NCI-H146 (cell line): ENCODE measurements at places on chromosomes 1 and 21.

- no peak for DNase-seq
These were observed 5.9 kb downstream of the NID1 start for GRCh38 chr1:236059011-236059410.

DNA sequence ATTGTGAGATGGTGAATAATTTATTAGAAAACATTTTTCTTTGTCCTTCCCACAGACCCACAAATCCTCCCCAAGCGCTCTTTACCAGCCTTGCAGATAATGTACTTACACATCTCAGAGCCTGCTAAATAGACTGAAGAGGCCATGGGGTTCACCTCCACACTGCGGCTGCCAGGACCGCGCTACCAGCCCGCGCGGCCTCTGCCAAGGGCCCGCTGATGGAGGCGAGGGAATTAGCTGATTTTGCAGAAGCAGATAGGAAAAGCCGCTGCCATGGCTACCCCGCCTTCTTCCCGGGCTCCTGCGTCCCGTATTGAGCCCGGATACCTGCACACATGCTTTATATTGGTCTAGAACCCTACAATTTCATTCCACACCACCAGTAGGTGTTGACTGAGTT lies 248.0 kb upstream of the FOXD3 start:
- no peak for DNase-seq

GRCh38 chr1:119902775-119903442 lies 6.6 kb upstream of the ADAM30 start:
- DNase-seq, result no peak

DNA sequence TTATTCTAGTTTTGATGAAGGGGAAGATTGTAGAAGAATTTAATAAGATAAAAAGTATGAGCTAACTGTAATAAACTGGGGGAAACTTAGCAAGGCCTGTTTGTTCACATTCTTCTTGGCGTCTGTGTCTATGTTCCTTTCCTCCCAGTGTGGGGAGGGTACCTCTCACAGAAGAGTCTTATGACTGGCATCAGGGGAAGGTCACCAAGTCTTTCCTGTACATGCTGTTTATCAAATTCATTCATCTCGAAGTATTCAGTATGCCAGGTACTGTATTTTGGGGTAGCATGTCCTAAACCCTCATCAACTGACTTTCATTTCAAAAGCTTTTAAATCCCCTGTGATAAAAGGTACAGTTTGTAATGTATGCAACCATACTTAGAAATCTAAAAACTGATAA lies 78.4 kb downstream of the HS2ST1 start:
- peak; percentile 37 for DNase-seq

DNA sequence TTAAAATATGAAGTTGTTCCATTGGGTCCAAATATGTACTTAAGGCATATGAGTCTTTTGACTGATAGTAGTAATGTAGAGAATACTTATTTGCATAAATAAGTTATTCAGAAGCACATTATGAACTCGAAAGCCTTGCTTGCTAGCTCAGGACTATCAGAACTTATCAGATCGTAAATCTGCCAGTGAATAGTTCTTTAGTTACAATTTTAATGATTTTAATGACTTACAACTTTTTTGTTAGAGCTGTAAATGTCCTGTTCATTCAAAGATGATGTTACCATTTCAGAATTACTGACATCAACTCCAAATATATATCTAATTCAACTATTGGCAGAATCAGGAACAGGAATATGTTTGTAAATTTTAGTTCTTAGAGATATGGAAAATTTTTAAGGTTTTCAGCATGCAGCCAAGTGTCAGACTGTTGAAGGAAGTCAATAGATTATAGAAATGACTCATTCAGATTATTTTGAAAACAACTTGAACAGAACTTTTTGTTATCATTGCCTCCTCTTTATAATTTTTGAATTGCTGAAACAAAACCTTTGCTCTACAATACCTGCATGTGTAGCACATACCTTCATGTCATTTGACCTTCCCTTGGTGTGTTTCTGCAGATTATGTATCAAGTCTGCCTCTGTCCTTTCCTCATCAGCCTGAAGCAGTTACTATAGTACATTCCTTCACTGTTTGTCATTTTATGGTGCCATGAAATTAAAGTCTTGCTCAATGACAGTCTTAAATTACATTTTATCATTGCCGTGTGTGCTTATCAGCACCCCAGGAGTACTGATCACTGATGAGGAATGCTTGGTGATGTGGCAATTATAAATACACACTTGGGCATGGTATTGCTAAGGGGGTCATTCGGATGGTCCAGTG lies 44.9 kb downstream of the LRRC8D start:
- DNase-seq, result no peak

- DNase-seq, result no peak
These were observed 163.6 kb downstream of the ST6GALNAC3 start for GRCh38 chr1:76238094-76238628.

DNA sequence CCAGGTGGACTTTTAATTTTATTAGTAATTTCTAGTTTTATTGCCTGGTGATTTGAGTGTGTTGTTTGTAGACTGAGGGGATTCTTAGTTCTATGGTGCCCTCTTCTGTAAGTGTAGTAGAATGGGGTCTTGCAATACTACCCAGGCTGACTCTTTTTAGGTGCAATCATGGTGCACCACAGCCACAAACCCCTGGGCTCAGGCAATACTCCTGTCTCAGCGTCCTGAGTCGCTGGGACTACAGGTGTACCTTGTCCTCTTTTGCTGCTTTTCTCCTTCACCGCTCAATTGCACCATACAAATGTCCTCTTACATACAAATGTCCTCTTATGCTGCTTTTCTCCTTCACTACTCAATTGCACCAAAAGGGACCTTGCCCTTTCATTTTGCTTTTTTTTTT lies 43.1 kb downstream of the SCP2 start:
- peak; percentile 24 for DNase-seq

DNA sequence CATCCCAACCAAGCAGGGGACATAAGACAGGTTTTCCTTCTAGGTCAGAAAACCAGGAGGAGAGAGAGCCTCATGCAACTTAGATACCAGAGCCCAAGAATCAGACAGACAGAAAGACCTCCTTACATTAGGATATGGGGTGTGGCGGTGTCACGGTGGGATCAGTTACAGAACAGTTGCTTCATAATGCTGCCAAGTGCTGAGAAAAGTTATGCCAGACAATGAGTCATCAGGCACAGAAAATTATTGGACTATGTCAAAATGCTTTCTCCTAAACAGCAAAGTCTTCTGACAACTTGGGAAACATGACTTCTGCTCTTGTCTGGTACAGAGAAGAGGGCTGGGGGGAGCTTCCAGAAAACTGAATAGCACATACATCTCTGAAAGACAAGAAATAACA lies 1120.2 kb upstream of the TMPRSS15 start:
- DNase-seq, result no peak

GRCh38 chr1:167220537-167221125 lies at the start of gene POU2F1:
Gene POU2F1, plus strand, starts transcription at chr1:167220886. Its CDS starts 12 bp downstream, at chr1:167220898.
- peak; percentile 98 for DNase-seq

DNA sequence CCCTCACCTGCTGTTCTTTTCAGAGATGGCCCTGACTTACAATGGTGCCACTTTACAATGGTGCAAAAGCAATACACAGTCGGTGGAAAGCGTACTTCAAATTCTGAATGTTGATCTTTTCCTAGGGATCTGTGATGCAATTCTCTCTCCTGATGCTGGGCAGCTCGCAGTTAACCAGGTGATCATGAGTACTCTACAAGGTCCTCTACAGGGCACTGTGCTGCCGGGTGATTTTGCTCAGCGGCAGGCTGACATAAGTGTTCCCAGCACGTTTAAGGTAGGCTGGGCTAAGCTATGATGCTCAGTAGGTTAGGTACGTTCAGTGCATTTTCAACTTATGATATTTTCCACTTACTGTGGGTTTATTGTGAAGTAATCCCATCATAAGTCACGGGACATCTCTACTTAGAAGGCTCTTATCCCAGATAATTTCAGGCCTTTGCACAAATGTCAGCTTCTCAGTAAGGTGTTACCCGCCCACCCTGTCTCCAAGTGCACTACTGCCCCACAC lies 126.5 kb downstream of the KCNN3 start:
- no peak for DNase-seq

GRCh38 chr1:116900471-116901365 lies 9.0 kb upstream of the PTGFRN start:
- DNase-seq, result no peak

DNA sequence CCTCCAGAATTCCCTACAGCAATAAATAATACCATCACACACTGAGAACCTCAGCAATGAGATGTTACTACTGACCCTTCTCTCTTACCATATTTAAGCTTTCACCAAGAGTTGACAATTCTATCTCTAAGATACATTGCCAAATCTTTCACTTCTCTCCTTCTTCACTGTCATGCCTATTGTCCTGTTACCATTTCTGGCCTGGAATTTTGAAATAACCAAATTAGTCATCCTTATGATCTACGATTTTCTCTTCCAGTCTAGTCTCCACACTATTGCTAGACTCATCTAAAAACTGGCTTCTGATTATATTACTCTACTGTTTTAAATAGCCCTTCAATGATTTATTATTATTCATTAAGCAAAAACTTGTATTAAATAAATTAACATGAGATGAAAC lies 656.1 kb upstream of the ADGRL4 start:
- DNase-seq, result no peak

DNA sequence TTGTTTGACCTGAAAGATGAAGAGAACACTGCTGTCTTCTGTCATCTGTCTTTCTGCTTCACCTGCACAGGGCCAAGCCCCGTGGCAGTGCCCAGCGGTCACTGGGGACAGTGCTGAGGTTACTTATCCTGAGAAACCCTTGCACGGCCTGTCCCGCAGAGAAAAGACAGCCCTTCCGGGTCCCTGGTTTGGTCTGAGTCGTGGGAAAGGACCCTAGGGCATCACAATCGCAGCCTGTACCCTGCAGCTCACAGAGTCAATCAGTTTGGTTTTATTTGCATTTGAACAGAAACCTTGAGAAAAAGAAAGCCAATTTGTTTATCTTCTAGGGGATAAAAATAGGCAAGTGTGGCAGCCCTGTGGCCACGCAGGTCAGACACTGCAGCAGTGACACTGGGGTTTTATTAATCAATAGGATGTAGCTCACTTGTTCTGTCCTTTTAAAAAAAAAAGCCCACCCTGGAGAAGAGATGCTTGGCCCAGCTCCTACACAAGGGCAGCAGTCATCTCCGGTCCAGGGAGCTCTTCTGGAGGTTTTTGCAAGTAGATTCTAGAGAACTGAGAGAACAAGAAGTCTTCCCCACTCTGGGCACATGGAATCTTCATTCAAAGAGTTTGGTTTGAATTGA lies 120.0 kb downstream of the PEX14 start:
- DNase-seq, result no peak

DNA sequence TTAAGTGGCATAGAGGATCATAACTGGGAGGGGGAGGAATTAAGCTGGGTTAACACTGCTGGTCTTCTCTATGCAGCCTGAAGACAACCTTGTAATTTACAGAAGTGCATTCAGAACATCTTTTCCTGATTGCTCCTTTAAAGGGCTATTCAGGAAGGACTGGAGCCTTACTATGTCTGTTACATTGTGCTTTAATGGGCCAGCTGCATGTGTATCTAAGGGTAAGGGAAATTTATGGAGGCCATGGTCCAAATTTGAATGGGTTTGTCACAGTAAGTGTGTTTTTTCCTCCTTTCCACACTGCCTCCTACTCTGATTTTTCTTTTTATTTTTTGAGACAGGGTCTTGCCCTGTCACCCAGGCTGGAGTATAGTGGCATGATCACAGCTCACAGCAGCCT lies 19.6 kb downstream of the C1orf21 start:
- no peak for DNase-seq

DNA sequence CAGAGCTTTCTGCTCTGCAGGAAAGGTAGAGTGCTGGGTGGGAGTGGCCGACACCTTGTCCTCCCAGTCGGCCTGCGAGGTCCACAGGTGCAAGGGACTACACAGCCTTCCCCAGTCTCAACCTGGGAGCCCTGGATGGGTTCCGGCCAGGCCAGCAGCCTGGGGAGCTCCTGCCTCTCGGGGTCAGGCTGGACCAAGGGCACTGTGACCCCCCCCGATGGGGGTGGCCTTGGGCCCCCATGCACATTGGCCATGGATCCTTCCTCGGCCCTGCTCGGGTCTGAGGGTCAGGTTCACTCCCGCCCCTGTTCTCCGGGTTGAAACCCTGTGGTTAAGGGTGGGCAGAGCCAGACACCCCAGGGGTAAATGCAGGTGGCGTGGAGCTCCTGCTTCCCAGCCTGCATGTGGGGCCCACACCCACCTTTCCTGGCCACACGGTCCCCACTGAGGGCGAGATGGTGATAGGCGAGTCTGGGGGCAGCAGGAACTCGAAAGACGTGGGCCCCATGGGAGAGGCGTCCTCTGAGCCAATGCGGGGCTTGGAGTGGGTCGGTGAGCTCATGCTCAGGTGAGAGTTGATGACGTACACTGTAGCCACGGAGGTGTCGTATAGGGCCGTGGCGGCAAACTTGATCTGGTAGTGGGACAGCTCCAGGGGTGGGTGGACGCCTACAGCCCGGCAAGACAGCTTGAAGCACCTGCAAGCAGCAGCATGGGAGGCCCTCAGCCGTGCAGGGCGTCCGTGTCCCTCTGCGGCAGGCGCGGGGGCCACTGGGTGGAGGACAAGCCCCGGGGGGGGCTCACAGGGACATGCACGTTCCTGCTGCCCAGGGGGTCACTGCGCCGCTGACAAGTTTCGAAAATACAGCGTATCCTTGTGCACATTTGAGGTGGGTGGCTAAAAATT lies 10.8 kb upstream of the TMEM52 start:
- DNase-seq, result no peak

GRCh38 chr1:55483523-55483922 lies 268.4 kb upstream of the USP24 start:
- no peak for DNase-seq

GRCh38 chr1:69929308-69930057 lies 275.9 kb downstream of the LRRC40 start:
- DNase-seq, result no peak

- no peak for DNase-seq
These were observed 20.5 kb upstream of the CAPZB start for GRCh38 chr1:19505693-19506457.

GRCh38 chr21:42298237-42298636 lies 17.0 kb downstream of the TFF3 start:
- DNase-seq, result peak; percentile 21

- DNase-seq, result no peak
These were observed 190.8 kb downstream of the LTN1 start for GRCh38 chr21:28801906-28802305.

GRCh38 chr1:99764439-99764838 lies 2.0 kb downstream of the FRRS1 start:
- no peak for DNase-seq

DNA sequence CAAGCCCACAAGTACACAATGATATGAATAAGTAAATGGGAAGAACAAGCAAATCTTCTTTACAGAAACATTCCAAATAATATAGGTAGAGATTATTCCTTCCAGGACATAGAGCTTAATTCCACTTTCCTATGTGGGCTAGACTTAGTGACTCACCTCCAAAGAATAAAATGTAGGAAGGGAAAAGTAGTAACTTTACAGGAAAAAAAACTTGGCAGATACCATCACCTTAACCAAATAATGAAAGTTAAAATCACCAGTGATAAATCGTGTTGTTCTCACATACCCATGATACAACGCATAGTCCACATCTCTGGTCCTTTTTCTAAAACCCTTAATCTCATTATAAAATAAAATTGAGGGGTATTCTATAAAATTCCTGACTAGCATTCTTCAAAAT lies 260.8 kb downstream of the SPATA17 start:
- DNase-seq, result no peak
